ENCODE measurements at places on chromosomes 3 and 15.

- no peak for DNase-seq
Observed at GRCh38 chr15:68610825-68611224, 32.0 kb downstream of the CORO2B start.

DNA sequence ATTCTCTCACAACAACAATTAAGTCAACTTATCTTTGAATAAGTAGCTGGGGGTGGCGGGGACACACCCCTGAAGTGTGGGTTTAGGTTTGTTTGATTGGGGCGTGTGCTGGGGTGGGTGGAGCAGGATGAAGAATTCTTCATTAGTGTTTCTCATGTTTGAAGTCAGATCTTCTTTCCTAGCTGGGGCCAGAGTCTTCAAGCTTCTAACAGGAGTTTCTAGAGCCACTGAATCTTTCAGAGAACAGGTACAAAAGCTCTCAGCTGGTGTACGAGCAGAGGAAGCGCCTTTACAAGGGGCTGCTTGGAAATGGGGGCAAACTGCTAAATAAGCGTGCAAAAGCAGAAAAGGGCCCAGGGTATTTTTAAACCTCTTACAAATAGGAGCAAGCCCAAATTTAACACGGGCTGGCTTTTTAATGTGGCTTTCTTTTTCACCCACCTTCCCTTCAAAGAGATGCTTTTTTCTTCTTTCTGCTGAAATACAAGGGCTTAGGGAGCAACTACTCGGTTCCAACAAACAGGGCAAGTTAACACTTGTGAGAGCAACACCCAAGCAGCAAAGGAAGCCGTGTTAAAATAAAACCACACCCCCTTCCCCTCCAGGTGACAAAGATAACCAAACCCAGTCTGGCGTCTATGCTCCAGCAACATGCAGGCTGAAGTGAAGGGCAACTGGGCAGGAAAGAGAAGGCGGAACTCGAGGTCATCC, 86.9 kb upstream of the RASGRP1 start:
- no peak for DNase-seq

DNA sequence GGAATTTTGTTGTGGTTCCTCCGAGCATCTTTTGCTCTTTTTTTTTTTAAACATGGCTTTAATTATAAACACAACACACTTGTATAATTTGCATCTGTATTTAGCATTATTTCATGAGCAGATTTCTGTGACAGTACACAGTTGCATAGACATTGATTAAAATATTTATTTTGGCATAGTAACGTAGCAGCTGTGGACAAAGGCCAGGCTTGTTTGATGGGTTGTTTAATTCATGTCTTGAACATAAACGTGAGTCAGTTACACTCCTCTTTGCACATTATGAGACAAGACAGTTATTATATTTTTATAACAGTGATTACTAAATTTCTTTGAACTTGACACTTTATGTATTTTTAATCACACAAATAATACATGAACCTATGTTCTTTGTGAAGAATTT, 182.5 kb downstream of the CACNA2D3 start:
- no peak for DNase-seq

DNA sequence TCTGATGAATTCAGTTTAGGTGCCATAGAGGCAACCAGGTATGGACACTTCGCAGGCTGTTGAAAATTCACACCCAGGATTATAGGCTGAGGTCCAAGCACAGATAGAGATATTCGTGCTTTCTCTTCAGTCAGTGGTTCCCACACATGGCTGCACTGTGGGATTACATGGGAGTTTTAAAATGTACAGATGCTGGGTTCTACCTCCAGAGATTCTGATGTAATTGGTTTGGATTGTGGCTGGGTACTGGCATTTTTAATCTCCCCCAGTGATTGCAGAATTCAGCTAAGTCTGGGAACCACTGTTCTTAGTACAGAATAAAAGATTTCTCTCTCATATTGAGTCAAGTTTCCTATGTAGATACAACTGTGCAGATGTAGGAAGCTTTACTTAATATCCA, 91.6 kb downstream of the FOXB1 start:
- DNase-seq: no peak

GRCh38 chr3:58585005-58585786, 8.0 kb upstream of the FAM107A start:
- peak; percentile 67 for DNase-seq

DNA sequence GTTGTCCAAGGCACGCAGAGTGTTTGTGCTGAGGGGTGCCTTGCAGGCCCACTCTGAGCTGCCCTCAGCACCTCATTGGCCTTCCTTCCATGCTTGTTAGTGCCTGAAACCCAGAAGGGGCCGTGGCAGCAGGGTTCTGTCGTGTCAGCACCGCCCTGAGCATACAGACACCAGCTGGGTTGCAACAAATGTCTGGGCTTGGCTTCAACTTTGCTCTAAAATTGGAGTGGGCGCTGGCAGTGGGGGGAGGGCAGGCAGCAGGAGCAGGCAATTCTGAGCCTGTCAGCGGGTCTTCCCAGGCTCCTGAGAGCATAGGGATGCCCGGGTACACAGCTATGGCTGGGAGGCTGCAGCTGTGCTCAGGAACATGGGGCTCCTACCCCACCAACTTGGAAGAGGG, 464.3 kb downstream of the EPHA3 start:
- DNase-seq: no peak

DNA sequence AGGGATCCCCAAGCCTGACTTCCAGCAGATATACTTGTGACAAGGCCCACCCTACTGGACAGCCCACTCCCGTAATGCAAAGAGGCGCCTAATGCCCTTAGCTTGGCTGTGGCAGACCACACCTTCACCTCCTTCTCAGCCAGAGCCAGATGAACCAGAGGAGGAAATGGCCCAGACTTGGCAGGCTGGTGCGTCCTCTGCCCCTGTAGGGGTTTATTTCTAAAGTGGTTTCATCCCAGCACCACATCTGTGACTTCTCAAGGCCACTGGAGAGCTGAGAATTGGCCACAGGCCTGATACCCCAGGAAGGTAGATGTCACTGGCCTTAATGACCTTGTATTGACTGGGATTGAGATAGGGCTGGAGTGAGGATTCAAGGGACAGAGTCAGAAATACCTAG, 29.5 kb downstream of the BOC start:
- no peak for DNase-seq

DNA sequence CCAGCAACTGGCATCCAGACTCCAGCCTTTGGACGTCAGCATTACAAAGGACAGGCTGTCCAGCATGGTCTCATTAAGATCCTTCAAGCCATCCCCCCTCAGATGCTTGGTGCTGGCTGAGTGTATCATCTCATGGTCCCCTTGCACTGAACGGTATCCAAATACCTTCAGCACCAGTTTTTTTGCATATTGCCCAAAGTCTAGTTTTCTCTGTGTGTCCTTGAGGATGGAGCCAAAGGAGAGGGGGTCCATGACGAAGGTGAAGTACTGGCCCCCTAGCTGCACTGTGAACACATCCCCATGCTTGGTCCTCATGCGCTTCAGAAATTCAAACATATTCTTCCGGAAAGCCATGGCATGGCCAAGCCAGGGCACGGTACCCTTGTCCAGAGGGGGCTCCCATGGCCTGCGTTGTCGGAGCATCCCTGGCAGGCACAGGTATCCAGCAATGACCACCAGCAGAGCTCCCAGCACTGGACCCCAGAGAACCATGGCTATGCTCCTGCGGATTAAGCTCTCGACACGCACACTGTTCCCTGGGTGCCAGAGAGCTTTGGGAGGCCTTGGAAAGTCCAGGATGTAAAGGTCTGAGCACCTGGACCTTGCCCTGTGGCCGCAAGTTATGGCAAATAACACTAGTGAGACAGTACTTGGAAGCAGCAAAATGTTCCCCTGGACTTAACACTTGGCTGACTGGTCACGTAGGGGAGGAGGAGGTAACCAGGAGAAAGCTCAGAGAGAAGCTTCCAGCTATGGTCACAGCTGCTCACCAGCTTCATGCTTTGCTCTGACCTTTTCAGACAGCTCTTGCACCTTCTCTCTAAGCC, at the start of gene CYP8B1:
Gene CYP8B1, minus strand, starts transcription at position 555 of the 827 bp plus-strand sequence. Its CDS starts 63 bp downstream, at position 492.
- DNase-seq: no peak

GRCh38 chr3:1535361-1535760, 442.5 kb downstream of the CNTN6 start:
- no peak for DNase-seq

GRCh38 chr3:106745344-106746168, 631.7 kb upstream of the CCDC54 start:
- DNase-seq: peak; percentile 96

- peak; percentile 95 for DNase-seq
Observed at GRCh38 chr15:39579487-39580116, 1.3 kb upstream of the THBS1 start.

GRCh38 chr3:23949784-23950183, 4.7 kb downstream of the NR1D2 start:
- peak; percentile 26 for DNase-seq

GRCh38 chr15:96381463-96381862, 51.0 kb downstream of the NR2F2 start:
- no peak for DNase-seq

- no peak for DNase-seq
Observed at GRCh38 chr3:122067588-122068240, 12.6 kb downstream of the CD86 start.

GRCh38 chr15:25789211-25789610, 73.9 kb downstream of the ATP10A start:
- DNase-seq: no peak

DNA sequence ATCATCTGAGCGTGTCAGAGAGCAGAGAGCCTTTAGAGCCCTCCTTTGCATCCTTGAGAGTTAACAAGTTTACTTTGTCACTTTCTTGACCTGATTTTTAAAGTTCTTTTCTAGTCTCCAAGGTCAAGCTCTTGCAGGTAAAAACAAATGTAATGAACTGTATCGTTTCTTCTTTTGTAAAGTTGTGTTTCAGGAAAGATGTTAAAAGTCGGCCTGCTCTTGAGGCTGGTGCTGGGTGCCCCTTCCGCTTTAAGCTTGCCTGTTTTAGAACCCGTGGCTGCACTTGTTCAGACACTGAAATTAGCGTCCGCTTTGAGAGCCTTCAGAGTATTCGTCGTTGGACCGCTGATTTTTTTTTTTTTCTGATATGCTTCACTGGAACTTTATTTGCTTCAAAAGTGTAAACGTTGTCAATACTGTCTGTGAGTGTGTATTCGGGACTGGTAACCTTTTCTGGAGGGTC, 52.6 kb upstream of the ULK4 start:
- DNase-seq: peak; percentile 57

DNA sequence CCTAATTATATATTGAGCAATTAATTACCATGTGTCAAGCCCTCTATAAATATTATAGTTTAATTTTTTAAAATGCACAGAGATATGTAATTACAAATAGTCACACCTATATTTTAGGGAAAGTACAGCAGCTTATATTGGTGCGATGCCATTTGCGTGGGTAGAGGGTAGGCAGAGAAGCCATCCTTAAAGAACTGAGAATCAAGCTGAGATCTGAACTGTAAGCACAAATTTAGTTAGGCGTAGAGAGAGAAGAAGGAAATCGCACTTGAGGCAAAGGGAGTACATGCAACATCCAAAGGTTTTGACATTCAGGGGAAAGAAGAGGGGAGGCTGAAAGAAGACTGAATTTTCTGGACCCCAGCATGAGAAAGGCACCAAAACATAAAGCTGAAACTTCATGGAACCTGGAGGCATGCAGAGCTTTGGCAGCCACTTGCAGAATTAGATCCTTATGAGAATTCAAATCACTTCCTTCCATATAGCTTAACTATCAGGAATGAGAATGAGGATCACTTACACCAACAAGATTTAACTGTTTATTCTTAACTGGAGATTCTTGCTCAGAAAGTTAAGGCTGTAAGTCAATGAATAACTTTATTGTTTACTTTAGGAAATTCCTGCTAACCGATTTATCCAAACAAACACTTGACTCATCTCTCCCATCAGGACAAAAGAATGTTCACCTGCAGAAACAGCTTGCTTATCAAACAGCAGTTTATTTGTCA, 114.3 kb downstream of the TGFBR2 start:
- peak; percentile 71 for DNase-seq

- peak; percentile 15 for DNase-seq
Observed at GRCh38 chr3:25033407-25034029, 394.5 kb upstream of the RARB start.

- no peak for DNase-seq
Observed at GRCh38 chr3:73513260-73513659, 111.5 kb downstream of the PDZRN3 start.

DNA sequence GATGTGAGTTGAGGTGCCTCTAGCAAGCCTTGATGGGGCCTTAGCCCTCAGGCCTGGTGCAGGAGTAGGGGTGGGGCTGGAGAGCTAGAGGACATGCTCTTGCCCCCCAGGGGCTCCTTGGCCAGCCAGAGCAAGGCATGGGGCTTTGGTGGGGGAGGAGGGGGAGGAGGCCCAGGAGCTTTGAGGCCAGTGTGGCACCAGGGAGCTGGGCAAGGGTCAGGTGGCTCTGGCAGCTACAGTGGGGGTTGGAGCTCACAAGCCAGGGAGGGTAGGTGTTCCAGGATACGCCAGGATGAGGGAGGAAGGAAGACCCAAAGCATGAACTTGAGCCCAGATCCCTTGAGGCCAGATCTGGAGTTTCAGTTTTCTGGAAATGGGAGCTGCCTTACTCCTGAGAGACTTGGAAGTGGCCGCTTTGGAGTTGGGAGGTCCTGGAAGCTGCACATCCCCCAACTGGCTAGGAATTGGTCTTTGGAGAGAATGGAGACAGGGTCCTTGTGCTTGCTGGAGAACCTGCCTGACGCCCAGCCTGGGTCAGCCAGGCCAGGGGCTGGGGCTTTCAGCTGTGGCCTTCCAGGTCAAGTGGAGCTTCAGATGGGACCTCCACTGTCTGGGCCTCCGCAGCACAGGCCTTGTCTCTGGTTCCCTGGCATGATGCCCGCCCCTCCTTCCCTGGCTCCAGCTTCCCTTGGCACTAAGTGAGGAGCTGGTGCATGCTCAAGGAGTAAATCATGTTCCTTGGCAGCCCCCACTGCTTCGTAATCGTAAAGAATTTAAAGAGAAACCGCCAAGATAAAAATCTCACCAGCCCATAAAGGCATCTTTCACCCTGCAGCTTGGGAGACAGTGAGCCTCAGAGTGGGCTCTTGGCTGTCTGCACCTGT, 8.7 kb downstream of the SEMA3F start:
- peak; percentile 75 for DNase-seq
